Central memory CD4-positive, alpha-beta T cell (primary cell): ENCODE measurements at places on chromosomes 3 and 15.

GRCh38 chr3:129934234-129935123 is 40.0 kb upstream of the TRH start:
- peak; percentile 21 for DNase-seq

- DNase-seq, result no peak
Measured at GRCh38 chr3:118485693-118486092, 549.0 kb downstream of the IGSF11 start.

GRCh38 chr15:87609474-87609873 is 647.1 kb downstream of the NTRK3 start:
- no peak for DNase-seq

DNA sequence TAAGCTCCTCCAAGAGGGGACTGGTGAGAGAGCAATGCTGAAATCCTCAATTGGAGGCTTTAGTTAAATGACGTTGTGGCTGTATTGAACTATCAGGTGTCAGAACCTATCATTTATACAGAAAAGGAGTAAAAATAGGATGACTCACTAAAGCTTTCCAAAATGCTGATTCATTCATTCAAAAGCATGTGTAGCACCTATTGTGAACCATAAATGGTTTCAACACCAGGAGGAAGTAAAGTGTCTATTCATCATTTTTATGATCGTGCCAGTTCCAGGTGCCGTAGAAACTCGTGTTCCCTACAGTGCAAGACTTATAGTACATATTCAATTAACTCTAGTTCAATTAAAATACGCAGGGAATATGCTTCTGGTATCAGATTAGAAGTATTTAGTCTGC is 66.5 kb upstream of the ARRDC4 start:
- no peak for DNase-seq

DNA sequence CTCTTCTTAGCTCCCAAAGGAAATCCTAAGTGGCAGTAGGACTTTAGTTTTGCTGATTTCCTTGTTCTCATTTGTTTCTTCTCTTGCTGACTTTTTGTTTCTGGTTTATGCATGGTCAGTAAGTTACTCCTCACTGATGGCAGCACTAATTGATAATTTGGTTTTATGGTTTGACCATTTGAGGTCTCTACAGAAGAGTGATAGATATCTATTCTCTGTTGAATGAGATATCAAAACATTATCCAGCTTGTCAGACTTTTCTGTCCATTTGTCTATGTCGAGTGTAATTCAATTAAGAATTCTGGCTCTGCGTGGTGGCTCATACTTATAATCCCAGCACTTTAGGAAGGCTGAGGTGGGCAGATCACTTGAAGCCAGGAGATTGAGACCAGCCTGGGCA is 84.5 kb upstream of the PLXND1 start:
- DNase-seq, result no peak

DNA sequence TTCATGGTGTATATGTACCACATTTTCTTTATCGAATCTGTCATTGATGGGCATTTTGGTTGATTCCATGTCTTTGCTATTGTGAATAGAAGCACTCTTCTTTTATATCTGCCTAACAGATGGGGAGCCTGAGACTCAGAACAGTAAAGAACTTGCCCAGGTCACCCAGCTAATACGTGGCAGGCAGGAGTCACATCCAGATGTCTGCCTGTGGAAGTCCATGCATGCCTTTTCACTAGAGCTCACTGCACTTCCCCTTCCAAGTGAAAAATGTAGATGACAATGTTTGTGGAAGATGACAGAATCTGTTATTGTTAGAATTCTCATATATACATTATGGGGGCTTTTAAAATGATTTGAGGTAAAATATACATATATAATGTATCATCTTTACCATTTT is 165.0 kb downstream of the PDZRN3 start:
- no peak for DNase-seq

GRCh38 chr3:151213151-151213550 is 10.1 kb upstream of the GPR171 start:
- DNase-seq, result no peak

- no peak for DNase-seq
Measured at GRCh38 chr3:134651347-134652041, 672 bp upstream of the KY start.

DNA sequence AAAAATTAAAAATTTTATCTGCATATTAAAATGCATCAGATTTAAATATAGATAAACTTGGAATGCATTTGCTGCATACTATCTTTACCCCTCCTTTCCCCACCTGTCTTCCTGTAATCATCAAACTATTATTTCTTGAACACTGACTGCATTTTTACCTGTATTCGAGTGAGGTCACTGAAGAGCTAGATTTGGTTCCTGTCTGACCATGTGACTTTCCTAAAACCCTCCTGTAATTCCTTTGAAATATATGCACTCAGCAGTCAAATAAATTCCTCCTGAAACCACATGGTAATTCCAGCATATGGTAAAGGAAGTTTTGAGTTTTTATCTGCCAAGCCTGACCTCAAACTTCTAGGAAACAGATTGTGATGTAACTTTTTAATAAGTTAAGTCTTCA is 445.6 kb upstream of the FRG2C start:
- DNase-seq, result no peak

GRCh38 chr15:28942571-28942970 is 56.8 kb downstream of the APBA2 start:
- no peak for DNase-seq

- DNase-seq, result no peak
Measured at GRCh38 chr15:67167091-67167490, 87.4 kb downstream of the AAGAB start.

DNA sequence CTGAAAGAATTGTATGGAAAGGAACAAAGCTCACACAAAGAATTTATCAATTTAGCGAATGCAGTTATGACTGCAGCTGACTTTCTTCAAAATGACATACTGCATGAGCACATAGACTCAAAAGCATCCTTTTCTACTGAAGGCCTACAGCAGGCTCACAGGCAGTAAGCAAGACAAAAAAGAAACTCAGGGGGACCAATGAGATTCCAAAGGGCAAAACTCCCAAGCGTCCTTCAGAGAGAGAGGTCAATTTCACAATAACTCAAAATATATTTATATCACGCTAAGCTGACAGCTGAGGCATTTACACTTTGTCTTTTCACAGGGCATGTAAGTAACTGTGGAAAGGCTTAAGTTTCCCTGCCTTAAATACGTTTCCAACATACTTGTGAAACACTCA is 427.9 kb upstream of the RASGRP1 start:
- DNase-seq, result no peak

DNA sequence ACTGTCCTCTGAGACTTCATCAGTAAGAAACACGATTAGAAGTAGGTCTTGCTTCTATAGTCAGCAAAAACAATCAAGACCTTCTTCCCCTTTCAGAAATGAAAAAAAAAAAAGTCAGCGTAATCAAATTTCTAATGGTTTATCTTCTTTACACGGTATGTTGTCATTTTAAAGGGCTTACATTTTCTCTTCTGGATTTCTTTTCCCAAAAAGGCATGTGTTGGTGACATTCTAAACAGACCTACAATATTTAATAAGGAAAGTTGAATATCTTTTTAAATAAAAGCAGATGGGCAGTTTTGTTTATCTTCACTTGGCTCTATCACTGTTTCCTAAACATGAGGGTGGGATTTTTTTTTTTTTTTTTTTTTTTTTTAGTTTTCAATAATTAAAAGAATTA is 197.3 kb upstream of the ADAMTS9 start:
- no peak for DNase-seq

- DNase-seq, result peak; percentile 76
Measured at GRCh38 chr15:39623529-39623931, 42.7 kb downstream of the THBS1 start.

GRCh38 chr3:111728566-111728935 is 130.5 kb upstream of the PHLDB2 start:
- no peak for DNase-seq

- DNase-seq, result no peak
Measured at GRCh38 chr3:190182418-190183043, 61.8 kb upstream of the P3H2 start.

DNA sequence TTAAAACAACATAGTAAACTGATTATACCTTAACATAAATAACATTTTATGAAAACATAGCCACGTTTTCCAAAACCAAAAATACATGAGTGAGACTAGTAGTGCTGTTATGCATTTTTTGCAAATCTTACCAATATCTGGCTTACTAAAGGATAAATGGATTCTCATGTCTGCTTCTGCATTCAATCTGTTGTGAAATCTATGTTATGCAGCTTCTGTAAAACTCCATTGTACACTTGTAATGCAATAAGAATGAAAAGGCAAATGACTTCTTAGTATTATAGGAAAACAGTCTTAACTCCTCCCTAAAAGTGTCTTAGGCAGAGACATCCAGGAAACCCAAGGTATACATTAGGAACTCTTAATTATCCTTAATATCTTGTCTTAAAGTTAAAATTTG is 330.9 kb upstream of the THBS1 start:
- DNase-seq, result no peak

DNA sequence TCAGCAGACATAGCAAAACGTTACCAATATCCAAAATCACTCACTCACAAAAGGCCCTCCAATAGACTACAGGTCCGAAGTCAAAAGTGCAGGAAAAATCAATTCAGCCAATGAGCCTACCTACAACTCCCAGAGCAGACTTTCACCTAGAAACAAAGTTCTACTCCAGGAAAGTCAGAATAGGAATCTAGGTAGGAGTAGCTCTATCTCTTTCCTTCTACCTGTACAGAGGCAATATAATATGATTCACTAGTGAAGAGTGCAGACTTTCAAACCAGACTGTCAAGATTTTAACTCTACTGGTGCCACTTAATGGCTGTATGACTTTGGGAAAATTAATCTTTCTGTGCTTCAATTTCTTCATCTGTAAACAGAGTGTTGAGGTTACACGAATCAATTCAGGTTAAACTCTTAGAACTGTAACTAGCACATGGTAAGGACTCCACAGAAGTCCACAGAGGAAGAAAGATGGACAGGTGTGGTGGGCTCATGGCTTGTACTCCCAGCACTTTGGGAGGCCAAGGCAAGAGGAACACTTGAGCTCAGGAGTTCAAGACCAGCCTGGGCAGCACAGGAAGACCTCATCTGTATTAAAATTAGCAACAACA is 9.4 kb downstream of the DCUN1D1 start:
- no peak for DNase-seq
